ENCODE measurements at places on chromosomes 13 and 19. TPM values are rescaled to one million over a fixed set of nuclear protein-coding genes. Genes with fewer than 3 reads are reported as not detected.

EDNRB gene
- total RNA-seq, result 24.6 TPM

TDRD12 gene
- 0.94 TPM for total RNA-seq

CYP4F2 gene
- not detected for total RNA-seq

PLK5 gene
- not detected for total RNA-seq

ANKRD24 gene
- total RNA-seq, result 16.4 TPM

All from occipital lobe (tissue), 3 donors.